Camera-type eye (tissue), 1 donor: ENCODE measurements at places on chromosomes 13 and 19. TPM values are rescaled to one million over a fixed set of nuclear protein-coding genes. Genes with fewer than 3 reads are reported as not detected.

The ANKRD24 gene
- total RNA-seq, result 4.0 TPM

The FFAR1 gene
- total RNA-seq, result not detected

The S1PR4 gene
- 0.38 TPM for total RNA-seq

The DACH1 gene
- 102 TPM for total RNA-seq

The PSG11 gene
- total RNA-seq, result not detected

The DPRX gene
- not detected for total RNA-seq

The NTF4 gene
- 0.93 TPM for total RNA-seq

The PLIN5 gene
- 1.8 TPM for total RNA-seq
